ENCODE measurements at places on chromosomes 6 and 20.

GRCh38 chr6:11083491-11083890, 10.1 kb upstream of the SMIM13 start:
- DNase-seq, result no peak

DNA sequence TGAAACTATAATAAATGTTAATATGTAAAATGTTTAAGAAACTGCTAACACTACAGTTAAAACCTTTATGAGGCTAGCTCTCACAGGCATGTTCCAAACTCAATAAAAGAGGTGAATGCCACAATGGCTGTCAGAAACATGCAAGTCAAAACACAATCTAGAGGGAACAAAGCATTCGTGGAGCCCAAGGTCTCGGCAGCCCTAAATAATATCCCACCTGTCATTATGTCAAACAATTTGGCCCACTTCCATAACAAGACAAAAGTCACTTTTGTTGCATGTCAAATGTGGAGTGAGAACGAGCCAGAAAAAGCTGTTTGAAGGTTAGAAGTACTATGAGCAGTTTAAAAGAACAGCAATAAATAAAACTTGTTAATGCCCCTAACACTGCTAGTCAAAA, 181.9 kb downstream of the GMDS start:
- no peak for DNase-seq

DNA sequence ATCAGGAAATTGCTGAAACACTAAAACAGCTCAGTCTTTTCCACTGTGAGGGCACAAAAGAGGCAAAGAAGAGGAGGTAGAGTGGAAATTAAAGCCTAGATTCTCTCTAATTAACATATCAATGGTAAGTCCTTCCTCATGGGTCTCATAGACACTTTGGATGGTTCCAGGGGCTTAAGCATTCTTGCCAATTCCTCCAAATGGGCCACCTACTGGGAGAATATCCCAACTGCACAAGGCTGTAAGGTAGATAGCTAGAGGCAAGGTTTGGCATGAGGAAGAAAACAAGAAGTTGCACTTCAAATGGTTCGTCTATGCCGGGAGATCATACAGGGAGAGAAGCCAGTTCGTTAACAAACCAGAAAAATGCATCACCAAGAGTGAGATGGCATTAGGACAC, 107.6 kb upstream of the KHDRBS2 start:
- DNase-seq, result no peak

DNA sequence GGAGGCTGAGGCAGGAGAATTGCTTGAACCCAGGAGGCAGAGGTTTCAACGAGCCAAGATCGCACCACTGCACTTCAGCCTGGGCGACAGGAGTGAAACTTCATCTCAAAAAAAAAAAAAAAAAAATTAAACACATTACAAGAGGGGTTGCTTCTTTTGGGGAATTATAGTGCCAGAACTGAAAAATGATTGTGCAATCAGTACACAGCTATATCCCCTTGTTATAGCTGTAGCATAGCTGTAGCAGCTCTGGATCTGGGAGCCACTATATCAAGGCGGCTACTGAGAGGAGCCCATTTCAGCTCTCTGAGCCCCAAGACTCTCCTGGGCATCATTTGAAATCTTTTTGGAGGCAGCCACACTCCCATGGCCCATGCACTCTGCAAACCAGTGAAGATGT, 334.3 kb downstream of the TFAP2A start:
- no peak for DNase-seq

DNA sequence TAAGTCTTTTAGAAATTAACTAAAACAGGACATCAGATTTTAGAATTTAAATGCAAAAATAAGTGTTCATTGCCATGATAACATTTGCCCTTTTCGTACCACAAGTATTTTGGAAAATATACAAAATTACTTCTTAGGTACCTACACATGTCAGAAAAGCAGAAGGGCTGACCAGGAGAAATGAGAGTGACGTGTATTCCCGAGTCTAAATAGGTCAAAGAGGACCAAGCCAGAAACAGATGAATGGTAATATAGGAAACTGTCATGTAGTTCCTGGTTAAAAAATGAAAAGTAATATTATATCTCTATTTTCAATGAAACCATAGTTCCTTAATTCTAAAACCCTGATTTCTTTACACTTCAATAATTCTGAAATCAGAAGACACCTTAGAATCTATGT, 126.2 kb downstream of the IPCEF1 start:
- DNase-seq, result no peak
